ENCODE measurements at places on chromosomes 5 and 9.

DNA sequence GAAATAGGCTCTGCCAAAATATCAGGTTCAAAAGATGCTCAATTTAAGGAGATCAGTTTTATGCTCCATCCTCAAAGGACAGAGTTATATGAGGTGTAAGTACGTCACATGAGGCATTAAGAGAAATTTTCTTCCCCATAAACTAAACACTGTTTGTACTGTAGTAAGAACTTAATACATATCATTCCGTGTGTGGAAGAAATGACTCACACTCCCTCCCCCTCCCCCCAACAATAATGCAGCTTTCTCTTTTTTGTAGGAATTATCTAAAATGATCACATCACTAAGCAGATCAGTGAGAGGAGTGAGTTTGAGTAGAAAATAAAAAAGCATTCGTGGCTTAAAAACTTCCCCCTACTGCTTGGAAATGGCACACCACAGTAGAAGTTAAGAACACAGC lies 2.2 kb downstream of the CDH12 start:
- no peak for DNase-seq

DNA sequence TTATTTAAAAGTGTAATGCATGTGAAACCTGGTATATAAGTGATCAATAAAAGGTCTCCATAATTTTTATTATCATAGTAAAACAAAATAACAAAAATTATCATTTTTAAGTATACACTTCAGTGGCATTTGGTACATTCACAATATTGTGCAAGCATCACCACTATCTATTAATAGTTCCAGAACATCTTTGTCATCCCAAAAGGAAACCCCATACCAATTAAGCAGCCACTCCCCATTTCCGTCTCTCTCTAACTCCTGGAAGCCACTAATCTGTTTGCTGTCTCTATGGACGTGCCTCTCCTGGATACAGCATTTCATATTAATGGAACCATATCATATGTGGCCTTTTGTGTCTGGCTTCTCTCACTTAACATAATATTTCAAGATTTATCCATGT lies 7.6 kb downstream of the OLFML2A start:
- no peak for DNase-seq

DNA sequence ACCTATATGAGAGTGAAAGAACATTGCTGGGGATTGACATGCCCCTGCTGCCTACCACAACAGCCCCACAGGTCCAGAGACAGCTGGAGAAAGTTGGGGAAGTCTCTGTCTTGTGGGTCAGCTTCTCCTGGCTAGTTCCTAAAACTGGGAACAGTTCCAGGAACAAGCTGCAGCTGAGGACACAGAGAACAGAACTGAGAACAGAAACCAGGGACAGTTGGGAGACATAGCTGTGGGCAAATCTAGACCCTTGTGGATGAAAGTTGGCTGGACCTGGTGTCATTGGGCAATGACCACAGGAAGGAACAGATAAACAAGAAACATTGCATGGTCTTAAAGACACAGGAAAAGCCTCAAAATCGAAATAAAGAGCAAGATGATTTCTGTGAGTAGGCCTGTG lies 58.3 kb upstream of the MOCS2 start:
- no peak for DNase-seq

- DNase-seq, result no peak
These were observed 366.5 kb downstream of the CHSY3 start for GRCh38 chr5:130270786-130271185.
